ENCODE measurements at places on chromosomes 16 and 17.

DNA sequence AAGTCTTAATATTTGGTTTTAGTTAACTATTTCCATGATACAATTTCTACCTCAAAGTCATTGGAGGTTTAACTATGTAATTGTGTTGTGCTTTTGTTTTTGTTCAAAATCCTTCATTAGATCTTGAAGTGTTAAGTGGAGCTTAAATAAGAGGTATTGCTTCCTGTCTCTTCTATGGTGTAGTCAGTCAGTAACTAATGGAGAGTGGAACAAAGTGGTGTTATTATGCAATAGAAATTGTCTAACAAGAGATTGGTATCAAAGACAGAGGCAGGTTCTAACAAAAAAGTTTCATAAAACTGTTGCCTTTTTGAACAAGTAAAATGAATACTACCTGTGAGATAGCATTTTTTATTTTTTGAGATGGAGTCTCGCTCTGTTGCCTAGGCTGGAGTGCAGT is 45.2 kb downstream of the GRB7 start:
- H3K27me3 ChIP-seq, result no peaks in the 10 kb centered on the region
- H3K27ac ChIP-seq, result no peak overlapping the region
- H3K4me3 ChIP-seq, result no peak overlapping the region
- H3K36me3 ChIP-seq, result peaks cover 8% of the 10 kb centered on the region
- H3K4me1 ChIP-seq, result peaks cover 14% of the 10 kb centered on the region
- DNase-seq, result no peak

- H3K27ac ChIP-seq, result no peak overlapping the region
- H3K4me1 ChIP-seq, result no peaks in the 10 kb centered on the region
- H3K4me3 ChIP-seq, result no peak overlapping the region
- H3K27me3 ChIP-seq, result no peaks in the 10 kb centered on the region
Observed at GRCh38 chr17:78682363-78682762, 99.7 kb downstream of the CYTH1 start.

- H3K4me3 ChIP-seq, result no peak within 1 kb of the TSS
- H3K36me3 ChIP-seq, result no peaks in the 10 kb centered on the region
- no peak for DNase-seq
- H3K4me1 ChIP-seq, result no peaks in the 10 kb centered on the region
- no peaks in the 10 kb centered on the region for H3K27me3 ChIP-seq
Observed at GRCh38 chr16:19167710-19168370, at the start of gene SYT17. TSS of gene SYT17 (plus strand) at chr16:19168240. CDS start at chr16:19168647, 407 bp downstream.

- H3K4me3 ChIP-seq, result no peak overlapping the region
- H3K36me3 ChIP-seq, result no peaks in the 10 kb centered on the region
- no peak overlapping the region for H3K27ac ChIP-seq
- peaks cover 16% of the 10 kb centered on the region for H3K4me1 ChIP-seq
- no peak for DNase-seq
Observed at GRCh38 chr16:56628486-56629350, 3.1 kb downstream of the MT1E start.

GRCh38 chr17:17540935-17541639 is 44.9 kb upstream of the RASD1 start:
- no peaks in the 10 kb centered on the region for H3K36me3 ChIP-seq
- H3K4me3 ChIP-seq, result no peak overlapping the region
- H3K27me3 ChIP-seq, result no peaks in the 10 kb centered on the region
- H3K27ac ChIP-seq, result no peak overlapping the region

GRCh38 chr16:4298761-4299522 is 16.9 kb upstream of the GLIS2 start:
- no peak for DNase-seq
- H3K27ac ChIP-seq, result no peak overlapping the region
- no peak overlapping the region for H3K4me3 ChIP-seq
- H3K27me3 ChIP-seq, result no peaks in the 10 kb centered on the region
- no peaks in the 10 kb centered on the region for H3K36me3 ChIP-seq

- no peaks in the 10 kb centered on the region for H3K27me3 ChIP-seq
- H3K27ac ChIP-seq, result peak overlapping the region; percentile 95
- DNase-seq, result peak; percentile 23
- H3K4me1 ChIP-seq, result peaks cover 45% of the 10 kb centered on the region
Observed at GRCh38 chr17:81870131-81870980, 781 bp downstream of the ARHGDIA start.

- H3K4me3 ChIP-seq, result no peak overlapping the region
- H3K27ac ChIP-seq, result no peak overlapping the region
- H3K27me3 ChIP-seq, result no peaks in the 10 kb centered on the region
- no peak for DNase-seq
- H3K36me3 ChIP-seq, result no peaks in the 10 kb centered on the region
- no peaks in the 10 kb centered on the region for H3K4me1 ChIP-seq
Observed at GRCh38 chr16:20867585-20867984, 32.6 kb downstream of the DCUN1D3 start.

DNA sequence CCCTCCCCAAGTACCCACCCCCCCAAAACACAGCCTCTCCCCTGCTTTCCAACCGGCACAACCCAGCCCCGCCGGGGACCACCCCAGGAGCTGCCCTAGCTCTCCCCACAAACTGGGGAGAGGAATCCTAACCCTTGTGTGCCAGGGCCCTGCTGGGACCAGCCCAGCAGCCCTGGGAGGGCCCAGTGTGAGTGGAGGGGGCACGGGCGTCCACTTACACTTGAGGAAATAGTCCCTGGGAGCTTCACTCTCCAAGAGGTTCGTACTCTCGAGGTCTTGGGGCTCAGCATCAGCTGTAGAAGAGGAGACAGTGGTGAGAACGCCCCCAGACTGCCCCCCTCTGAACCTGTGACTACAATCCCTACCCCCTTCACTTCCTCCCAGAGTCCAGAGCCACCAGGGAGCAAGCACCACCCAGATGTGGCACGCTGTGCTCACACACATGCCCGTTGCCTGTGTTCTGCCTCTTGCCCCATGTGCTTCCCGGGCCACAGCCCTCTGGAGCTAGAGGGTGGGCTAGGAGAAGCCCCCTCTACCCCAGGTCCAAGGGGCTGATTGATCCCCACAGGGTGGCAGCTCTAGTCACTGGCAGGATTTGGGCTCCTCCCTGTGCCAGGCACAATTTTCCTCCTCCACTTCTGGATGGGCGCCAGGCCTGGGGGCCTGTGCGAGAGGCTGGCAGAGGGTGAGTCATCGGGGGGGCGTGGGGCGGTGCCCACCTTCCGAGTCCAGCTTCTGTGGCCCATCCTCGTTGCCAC is 3.0 kb downstream of the TRIM47 start:
- H3K27ac ChIP-seq, result peak overlapping the region; percentile 74
- peak overlapping the region; percentile 61 for H3K4me3 ChIP-seq
- peaks cover 54% of the 10 kb centered on the region for H3K4me1 ChIP-seq
- no peaks in the 10 kb centered on the region for H3K27me3 ChIP-seq

- no peak for DNase-seq
- H3K27me3 ChIP-seq, result no peaks in the 10 kb centered on the region
- H3K36me3 ChIP-seq, result no peaks in the 10 kb centered on the region
- H3K4me3 ChIP-seq, result no peak overlapping the region
Observed at GRCh38 chr16:79097166-79097565, 503.4 kb downstream of the MAF start.

DNA sequence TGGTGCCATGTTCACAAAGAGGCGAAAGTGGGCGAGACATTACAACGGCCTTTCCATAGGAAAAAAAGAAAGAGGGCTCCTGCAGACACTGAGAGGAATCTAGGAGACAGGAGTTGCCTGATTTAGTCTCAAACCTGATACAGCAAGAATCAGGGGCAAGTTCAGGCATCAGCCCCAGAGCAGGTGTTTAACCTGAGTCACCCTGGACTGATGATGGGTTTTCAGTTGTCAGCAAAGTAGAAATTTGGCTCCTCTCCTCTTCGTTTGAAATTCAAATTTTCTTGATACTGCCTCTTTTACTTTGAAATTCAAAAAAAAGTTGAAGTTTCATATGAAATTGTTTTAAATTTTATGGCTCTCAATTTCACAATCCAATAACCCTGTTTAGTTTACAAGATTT is 189.5 kb downstream of the ABCC12 start:
- H3K4me1 ChIP-seq, result no peaks in the 10 kb centered on the region
- no peak overlapping the region for H3K4me3 ChIP-seq
- no peak overlapping the region for H3K27ac ChIP-seq
- DNase-seq, result no peak

DNA sequence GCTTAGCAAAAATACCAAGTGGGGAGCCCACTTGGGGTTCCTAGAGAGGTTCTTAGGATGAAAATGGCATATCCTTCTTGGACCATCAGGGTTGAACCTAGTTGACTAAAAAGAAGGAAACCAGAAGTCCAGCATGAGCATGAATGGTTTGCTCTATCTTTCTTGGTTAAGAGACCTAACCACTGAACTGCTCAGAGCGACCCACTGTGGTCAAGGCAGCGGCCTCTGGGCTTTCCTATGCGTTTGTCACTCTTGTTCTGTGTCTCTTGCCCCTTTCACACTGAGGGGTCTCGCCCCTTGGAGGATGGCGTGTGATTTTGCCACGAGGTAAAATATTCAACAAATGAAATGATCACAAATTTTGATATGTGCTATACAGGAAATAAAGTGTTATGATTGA is 526 bp upstream of the BORCS6 start:
- no peak overlapping the region for H3K27ac ChIP-seq
- peak overlapping the region; percentile 23 for H3K4me3 ChIP-seq
- peaks cover 34% of the 10 kb centered on the region for H3K4me1 ChIP-seq
- H3K36me3 ChIP-seq, result no peaks in the 10 kb centered on the region

DNA sequence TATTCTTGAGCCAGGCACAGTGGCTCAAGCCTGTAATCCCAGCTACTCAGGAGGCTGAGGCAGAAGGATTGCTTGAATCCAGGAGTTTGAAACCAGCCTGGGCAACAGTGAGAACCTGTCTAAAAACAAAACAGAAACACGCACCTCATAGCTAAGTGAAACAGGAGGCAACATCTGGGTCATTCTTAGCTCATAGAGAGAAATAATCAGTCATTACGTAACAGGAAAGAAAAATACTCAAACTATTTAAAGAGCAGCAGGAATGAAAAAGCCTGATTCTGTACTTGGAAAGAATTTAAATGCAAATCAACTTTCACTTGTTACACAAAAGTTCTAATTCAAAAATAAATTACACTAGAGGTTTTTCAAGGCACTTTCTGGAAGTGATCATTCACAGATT is 17.2 kb downstream of the CHCT1 start:
- DNase-seq, result no peak
- H3K27ac ChIP-seq, result no peak overlapping the region
- H3K4me3 ChIP-seq, result no peak overlapping the region
- no peaks in the 10 kb centered on the region for H3K36me3 ChIP-seq

DNA sequence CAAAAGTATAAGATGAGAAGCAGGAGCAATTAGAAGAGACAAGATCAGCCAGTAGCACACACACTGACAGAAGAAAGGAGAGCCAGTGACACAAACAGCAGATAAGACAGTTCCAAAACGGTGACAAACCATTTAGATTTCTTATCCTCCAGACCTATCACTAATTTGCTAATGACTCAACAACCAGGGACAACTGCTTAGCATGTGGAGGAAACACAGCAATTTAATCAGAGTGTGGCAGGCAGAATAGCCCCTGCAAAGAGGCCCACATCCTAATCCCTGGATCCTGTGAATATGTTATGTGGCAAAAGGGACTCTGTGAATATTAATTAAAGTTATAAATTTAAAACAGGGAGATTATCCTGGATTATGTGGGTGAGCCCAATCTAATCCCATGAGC is 81.1 kb downstream of the CACNG1 start:
- H3K36me3 ChIP-seq, result peaks cover 44% of the 10 kb centered on the region
- no peak for DNase-seq
- no peak overlapping the region for H3K27ac ChIP-seq
- no peaks in the 10 kb centered on the region for H3K4me1 ChIP-seq
- H3K27me3 ChIP-seq, result no peaks in the 10 kb centered on the region

GRCh38 chr16:57186872-57187854 is 1.0 kb downstream of the RSPRY1 start:
- H3K27me3 ChIP-seq, result no peaks in the 10 kb centered on the region
- H3K4me1 ChIP-seq, result peaks cover 9% of the 10 kb centered on the region
- peak overlapping the region; percentile 92 for H3K27ac ChIP-seq
- no peak for DNase-seq

GRCh38 chr17:12113156-12113555 is 92.5 kb downstream of the MAP2K4 start:
- no peaks in the 10 kb centered on the region for H3K27me3 ChIP-seq
- no peak overlapping the region for H3K4me3 ChIP-seq
- no peak for DNase-seq

All from effector memory CD4-positive, alpha-beta T cell (primary cell).